ENCODE measurements at places on chromosomes 5 and 9.

DNA sequence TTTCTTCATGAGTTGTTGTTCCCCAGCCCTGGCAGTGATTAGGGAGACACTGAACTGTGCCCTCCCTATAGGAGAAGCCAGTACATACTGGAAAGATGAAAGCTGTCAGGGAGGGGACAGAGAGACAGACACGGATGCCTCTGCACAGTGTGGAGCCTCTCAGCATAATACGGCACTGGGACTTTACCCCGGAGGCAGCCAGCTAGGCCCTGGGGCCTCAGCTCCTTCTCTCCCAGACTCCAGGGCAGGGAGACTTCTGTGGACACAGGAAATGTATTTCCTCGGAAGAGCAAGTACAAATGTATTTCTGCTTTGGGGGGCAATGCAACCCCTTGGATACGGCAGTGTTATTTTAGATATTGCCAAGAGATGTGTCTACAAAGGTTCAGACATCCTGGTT is 62.0 kb downstream of the S1PR3 start:
- DNase-seq = no peak
- no peak overlapping the region for H3K27ac ChIP-seq
- H3K4me3 ChIP-seq = no peak overlapping the region
- H3K36me3 ChIP-seq = no peaks in the 10 kb centered on the region
- no peaks in the 10 kb centered on the region for H3K4me1 ChIP-seq

- H3K27ac ChIP-seq = no peak overlapping the region
- peaks cover 44% of the 10 kb centered on the region for H3K36me3 ChIP-seq
- no peaks in the 10 kb centered on the region for H3K27me3 ChIP-seq
- H3K4me1 ChIP-seq = no peaks in the 10 kb centered on the region
- no peak overlapping the region for H3K4me3 ChIP-seq
Observed at GRCh38 chr5:77064040-77064439, 23.0 kb downstream of the ZBED3 start.

DNA sequence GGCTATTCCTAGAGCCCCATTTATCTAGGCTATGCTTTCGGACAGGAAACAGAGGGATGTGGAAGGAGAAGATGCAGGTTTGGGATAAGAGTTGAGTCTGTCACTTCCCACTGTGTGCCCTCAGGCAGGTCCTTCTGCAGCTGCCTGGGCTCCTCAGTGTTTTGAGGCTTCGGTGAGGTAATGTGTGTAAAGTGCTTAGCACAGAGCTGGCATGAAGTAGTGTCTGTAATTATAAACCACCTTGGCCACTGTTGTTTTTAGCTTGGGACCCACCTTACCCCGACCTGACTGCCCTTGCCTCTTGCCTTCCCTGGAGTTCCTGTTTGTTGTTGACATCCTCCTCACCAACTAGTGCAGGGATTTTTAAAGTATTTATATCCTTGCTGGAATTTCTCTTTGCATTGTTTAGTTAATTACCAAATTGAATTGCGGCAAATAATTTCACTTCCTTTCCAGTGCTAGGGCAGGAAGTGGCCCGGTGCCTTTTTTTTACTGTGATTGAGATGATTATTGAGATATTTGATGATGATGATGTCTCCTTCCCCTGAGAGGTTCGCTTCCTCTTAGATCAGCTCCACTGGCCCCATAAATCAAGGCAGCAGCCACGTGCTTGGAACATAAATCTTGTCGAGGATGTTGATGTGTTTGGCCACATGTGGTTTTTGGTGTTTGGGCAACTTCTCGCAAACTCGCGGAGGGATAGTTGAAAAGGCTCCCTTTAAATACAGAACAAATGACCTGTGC is 38.3 kb upstream of the DAB2IP start:
- H3K27ac ChIP-seq = no peak overlapping the region
- H3K4me1 ChIP-seq = no peaks in the 10 kb centered on the region
- peaks cover 65% of the 10 kb centered on the region for H3K27me3 ChIP-seq
- no peaks in the 10 kb centered on the region for H3K36me3 ChIP-seq

DNA sequence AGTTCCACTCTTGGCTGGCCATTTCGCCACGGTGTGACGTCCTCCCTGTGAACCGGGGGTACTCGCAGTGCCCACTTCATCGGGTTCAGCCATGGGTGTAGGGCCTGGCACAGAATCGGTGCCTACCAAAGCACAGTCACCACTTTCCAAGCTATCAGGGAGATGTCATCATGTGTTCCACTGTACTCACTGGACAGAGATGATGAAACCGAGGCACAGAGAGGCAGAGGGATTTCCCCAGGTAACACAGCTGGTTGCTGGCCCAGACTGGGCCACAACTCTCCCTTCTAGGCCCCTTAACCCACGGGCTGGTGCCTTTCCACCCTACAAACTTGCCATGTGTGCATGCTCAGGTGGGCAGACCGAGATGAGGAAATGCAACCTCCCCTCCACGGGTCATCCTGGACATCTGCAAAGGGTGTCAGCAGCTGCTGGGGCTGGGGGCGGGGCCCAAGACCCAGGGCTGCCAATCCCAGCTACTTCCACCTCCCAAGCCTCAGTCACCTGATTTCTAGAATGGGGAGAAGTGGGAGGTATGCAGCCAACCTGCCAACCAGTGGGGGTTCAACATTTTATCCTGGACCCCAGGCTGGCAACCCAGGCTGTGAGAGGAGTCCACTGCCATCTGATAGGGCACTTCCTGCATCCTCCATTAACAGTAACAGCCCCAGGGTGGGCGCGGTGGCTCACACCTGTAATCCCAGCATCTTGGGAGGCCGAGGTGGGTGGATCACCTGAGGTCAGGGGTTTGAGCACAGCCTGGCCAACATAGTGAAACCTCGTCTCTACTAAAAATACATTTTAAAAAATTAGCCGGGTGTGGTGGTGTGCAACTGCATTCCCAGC is 893 bp upstream of the SH2D3C start:
- peaks cover 4% of the 10 kb centered on the region for H3K36me3 ChIP-seq
- peaks cover 89% of the 10 kb centered on the region for H3K4me1 ChIP-seq
- H3K4me3 ChIP-seq = peak overlapping the region; percentile 51

GRCh38 chr9:15570769-15571168 is 17.9 kb downstream of the CCDC171 start:
- no peaks in the 10 kb centered on the region for H3K36me3 ChIP-seq
- H3K4me3 ChIP-seq = no peak overlapping the region
- H3K27ac ChIP-seq = no peak overlapping the region
- no peaks in the 10 kb centered on the region for H3K27me3 ChIP-seq
- no peak for DNase-seq

- no peaks in the 10 kb centered on the region for H3K27me3 ChIP-seq
- H3K27ac ChIP-seq = no peak overlapping the region
- DNase-seq = no peak
Observed at GRCh38 chr5:56191656-56192055, 41.5 kb downstream of the ANKRD55 start.

GRCh38 chr9:136608348-136609159 is 54.2 kb upstream of the EGFL7 start:
- H3K27ac ChIP-seq = no peak overlapping the region
- H3K4me1 ChIP-seq = peaks cover 7% of the 10 kb centered on the region
- no peak overlapping the region for H3K4me3 ChIP-seq

- H3K27me3 ChIP-seq = peaks cover 11% of the 10 kb centered on the region
- H3K36me3 ChIP-seq = no peaks in the 10 kb centered on the region
- DNase-seq = no peak
Observed at GRCh38 chr5:136070486-136071285, 41.9 kb downstream of the TGFBI start.

GRCh38 chr9:16668734-16669295 is 201.7 kb downstream of the BNC2 start:
- no peak overlapping the region for H3K27ac ChIP-seq
- H3K4me1 ChIP-seq = no peaks in the 10 kb centered on the region
- no peak for DNase-seq
- H3K27me3 ChIP-seq = no peaks in the 10 kb centered on the region
- H3K36me3 ChIP-seq = no peaks in the 10 kb centered on the region

DNA sequence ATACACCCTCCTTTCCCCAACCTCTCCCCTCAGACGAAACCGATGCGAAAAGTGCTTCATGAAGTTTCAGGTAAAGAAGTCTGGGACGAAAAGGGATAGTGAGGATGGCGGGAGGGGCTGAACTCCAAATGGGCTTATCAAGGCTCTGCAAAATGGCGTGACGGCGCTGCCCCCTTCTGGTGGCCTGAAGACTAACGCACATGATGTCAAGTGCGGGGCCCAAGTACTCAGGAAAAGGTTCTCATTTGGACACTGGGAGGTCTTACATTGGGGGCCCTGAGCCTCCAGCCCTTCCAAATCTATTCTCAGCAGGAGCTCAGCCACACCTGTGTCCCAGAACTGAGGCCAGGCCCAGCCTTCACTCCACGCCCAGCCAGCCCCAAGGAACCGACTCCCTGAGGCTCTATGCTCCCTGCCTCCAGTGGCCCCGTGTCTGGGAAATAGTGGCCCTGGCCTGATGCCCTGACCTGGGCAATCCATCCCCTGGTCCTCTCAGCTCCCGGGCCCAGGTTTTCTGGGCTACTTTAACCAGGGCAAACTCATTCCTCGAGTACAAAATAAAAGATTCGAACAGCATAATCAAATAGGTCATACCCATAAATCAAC is 119.9 kb downstream of the KCNIP1 start:
- no peak overlapping the region for H3K27ac ChIP-seq
- no peaks in the 10 kb centered on the region for H3K36me3 ChIP-seq
- no peak overlapping the region for H3K4me3 ChIP-seq
- DNase-seq = no peak
- no peaks in the 10 kb centered on the region for H3K4me1 ChIP-seq
- no peaks in the 10 kb centered on the region for H3K27me3 ChIP-seq

DNA sequence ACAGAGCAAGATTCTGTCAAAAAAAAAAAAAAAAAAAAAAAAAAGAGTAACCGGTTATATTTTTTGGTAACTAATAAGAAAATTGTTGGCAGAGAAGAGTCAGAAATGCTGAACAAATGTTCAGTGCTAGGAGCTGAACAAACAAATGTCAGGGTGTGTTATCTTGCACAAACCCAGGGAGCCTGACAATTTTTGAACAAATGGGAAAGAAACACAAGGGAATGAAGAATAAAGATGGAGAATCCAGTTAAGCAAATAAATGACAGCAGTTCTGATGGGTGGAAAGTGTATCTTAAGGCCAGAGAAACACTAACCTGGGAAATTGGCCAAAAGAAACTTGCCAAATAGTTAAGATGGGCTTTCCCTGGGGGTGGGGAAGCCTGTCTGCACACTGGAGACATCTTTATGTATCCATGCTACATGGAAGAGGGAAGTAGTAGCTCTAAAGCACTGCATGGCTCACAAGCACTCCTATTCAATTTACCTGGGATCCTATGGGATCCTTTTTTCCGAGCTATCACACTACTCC is 23.7 kb downstream of the KLHL3 start:
- H3K4me1 ChIP-seq = peaks cover 2% of the 10 kb centered on the region
- no peaks in the 10 kb centered on the region for H3K27me3 ChIP-seq
- no peak for DNase-seq
- H3K27ac ChIP-seq = no peak overlapping the region

DNA sequence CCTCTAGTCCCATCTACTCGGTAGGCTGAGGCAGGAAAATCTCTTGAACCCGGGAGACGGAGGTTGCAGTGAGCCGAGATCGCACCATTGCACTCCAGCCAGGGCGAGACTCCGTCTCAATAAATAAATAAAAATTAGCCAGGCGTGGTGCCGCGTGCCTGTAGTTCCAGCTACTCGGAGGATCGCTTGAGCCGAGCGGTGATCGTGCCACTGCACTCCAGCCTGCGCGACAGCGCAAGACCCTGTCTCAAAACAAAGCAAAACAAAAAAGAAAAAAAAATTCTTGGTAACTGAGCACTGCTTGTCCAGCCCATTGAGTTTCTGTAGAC is 710 bp upstream of the WDR55 start:
- peak overlapping the region; percentile 97 for H3K4me3 ChIP-seq
- H3K27ac ChIP-seq = peak overlapping the region; percentile 97
- no peaks in the 10 kb centered on the region for H3K27me3 ChIP-seq
- peaks cover 64% of the 10 kb centered on the region for H3K36me3 ChIP-seq
- no peak for DNase-seq
- H3K4me1 ChIP-seq = peaks cover 24% of the 10 kb centered on the region

All from T-cell (primary cell).